Activated T-helper 1 cell treated with anti-CD3 and anti-CD28 coated beads, Interleukin-2, amount 50 U/mL, for 16 hours (primary cell): ENCODE measurements at places on chromosomes 3 and 15.

DNA sequence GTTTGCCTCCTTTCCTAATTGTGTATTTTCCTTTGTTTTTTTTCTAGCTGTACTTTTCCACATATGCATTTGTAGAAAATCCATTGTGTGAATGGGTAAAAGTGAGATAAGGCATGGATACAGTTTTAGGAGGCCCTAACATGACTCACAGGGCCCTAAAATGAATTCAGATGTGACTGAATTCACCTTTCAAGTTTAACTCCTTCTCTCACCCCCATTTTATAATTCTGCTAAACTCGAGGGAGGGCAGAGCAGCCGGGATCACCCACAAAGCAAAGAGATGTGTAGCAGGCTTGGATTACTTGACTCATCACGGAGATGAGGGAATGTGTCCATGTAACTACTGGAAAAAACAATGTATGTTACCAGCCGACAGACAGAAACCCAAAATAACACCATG lies 59.9 kb downstream of the FOXP1 start:
- no peak for DNase-seq

GRCh38 chr15:37619358-37620042 lies 314.9 kb upstream of the TMCO5A start:
- DNase-seq: no peak

GRCh38 chr3:107044677-107045076 lies 332.6 kb upstream of the CCDC54 start:
- DNase-seq: no peak

- no peak for DNase-seq
These were observed 1.5 kb downstream of the IRAK2 start for GRCh38 chr3:10166213-10166604.

DNA sequence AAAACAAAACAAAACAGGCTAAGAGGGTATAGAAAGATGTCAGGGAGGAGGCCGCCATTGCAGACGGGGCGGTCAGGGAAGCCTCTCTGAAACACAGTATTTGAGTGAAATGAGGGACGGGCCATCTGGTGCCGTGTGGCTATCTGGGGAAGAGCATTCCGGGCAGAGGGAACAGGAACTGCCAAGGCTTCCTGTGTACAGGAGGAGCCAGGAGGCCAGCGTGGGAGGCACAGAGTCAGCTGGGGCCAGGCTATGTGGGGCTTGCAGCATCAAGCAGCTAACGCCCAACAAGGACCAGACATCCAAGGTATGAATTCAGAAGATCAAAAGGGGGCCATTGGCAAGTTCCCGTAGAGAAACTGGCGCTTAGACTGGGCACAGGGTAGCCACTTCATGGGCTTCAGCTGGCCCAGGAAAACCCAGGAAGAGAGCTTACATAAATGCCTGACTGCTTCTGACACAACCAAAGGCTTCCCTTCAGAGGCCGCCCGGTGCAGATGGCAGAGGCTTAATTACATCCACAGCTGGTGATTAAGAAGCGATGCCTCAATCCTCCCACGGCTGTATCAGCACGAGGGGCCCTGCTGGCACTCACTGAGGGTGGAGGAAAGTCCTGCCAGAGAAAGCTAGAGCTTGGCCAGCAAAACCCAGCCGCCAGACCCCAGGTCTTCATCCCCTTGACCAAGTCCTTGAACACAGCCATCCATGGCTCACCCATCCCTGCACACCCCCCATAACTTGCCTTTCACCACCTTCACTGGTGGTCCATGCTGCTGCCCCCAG lies 144.9 kb downstream of the MEGF11 start:
- no peak for DNase-seq

- DNase-seq: no peak
These were observed 908.5 kb upstream of the ROBO1 start for GRCh38 chr3:80676261-80676660.

DNA sequence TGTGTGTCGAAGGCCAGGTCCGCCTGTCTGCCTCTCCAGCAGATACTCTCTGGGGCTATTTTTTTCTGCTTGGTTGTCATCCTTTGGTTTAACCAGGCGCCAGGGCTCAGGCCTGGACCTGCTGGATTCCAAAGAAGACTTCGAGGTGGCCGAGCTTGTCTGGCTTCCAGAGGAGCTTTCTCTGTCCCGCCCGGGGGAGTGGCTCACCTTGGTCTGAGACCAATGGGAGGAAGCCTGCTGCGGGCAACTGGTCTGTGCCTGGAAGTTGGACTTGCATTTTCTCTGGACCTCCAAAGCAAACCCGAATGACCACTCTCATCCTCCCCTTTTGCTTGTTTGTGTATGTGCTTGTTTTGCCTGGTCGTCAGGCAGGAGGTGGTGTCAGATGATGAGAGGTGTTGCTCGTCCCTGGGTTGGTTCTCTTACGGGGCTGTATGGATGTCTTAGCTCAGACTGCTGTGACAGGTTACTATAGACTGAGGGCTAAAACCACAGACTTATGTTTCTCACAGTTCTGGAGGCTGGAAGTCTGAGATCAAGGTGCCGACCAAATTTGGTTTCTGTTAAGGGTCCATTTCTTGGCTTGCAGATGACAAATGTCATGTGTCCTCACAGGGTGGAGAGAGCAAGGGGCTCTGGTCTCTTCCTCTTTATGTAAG lies 19.3 kb downstream of the IGF1R start:
- DNase-seq: no peak

DNA sequence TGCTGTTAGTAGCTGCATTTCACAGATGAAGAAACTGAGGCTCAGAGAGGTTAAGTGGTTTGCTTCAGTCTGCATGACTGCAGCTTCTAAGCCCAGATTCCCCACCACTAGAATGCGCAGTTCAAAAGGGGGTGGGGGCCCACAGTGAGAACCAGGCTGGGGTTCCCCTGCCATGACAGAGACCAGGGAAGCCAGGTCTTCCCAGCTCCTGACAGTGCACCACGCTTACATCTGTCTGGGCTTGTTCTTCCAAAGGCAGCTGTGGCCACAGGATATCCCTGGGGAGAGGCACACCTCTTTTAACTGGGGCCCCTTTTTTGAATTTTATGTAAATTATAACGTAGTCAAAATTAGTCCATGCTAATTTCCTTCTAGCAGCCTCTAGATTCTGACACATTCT lies 5.3 kb downstream of the PLEKHO2 start:
- DNase-seq: no peak

DNA sequence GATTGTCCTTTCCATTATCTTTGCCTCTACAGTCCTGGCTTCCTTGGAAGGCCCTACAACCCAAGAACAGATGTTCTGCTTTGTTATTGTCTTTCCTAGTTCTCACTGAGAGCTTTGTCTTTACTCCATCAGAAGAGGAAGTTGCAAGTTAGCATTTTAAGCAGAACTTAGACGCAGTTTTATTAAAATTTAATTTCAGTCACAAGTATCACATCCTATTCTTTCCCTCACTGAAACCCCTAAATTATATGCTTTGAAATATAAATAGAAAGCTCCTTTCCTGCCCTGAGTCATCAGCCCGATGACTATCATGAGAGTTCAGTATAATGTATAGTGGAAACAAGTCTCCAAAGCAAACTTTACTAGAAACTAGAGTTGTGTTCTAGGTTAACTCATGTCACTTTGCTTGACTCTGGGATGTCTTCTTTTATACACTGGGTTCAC lies 291.2 kb upstream of the RBMS3 start:
- DNase-seq: no peak

- DNase-seq: no peak
These were observed 45.8 kb downstream of the SPSB4 start for GRCh38 chr3:141096981-141097380.

DNA sequence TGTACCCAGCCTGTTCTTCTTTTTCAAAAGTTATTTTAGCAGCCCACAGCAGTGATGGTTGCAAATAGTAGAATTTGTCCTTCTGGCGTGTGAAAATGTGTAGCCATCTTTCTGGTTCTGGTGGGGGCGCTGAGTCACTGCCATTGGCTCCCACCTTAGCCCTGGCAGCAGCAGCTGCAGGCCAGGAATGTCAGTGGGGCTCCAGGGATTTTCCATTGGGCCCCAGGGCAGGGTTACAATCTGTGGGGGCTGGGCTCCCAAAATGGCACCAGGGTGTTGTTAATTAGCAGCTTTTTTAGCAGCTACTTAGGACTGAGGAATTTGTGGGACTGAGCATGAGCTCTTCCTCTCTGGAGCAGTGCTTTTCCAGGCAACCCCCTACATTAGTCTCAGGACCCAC lies 38.9 kb downstream of the TOPAZ1 start:
- no peak for DNase-seq

GRCh38 chr15:55916666-55917409 lies 76.6 kb downstream of the NEDD4 start:
- no peak for DNase-seq

- DNase-seq: no peak
These were observed 14.3 kb downstream of the ANKRD28 start for GRCh38 chr3:15783361-15783969.

GRCh38 chr15:92574566-92574965 lies 81.0 kb downstream of the FAM174B start:
- DNase-seq: no peak

GRCh38 chr3:113249111-113249510 lies 37.8 kb downstream of the BOC start:
- DNase-seq: no peak

- no peak for DNase-seq
These were observed 1064.9 kb downstream of the FHIT start for GRCh38 chr3:60186359-60186758.

DNA sequence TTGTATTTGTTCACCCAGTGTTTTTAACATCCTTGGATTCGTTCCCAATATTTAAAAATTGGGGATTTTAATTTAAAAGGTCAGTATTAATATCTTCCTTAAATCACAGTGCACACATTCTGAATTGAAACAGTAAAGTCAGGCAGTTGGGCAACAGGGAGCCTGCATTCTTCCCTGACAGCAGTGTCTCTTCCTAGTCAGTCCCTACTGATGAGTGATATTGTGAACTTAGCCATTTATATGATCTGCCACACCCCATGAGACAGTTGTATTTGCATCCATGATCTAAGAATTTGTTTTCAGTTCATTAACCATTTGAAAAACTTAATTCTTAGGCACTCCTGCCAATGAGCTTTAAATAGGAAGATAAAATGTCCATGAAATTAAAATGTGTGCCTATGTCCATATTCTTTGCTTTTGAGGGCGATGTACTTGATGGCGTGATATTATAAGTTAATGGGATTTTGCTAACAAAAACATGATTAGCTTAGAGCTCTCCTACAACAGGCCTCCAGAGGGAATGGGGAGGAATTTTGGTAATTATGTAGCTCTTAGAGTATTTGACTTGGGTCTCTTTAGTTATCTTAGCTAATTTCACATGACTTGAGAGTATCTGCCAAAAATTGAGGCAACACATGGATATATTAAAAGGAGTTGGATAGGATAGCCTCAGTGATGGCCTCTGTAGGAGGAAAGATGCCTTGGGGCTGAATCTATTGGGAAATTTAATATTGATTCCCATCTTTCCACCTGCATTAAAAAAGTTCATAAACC lies 219.3 kb downstream of the PTPRG start:
- DNase-seq: no peak

- no peak for DNase-seq
These were observed 79.1 kb downstream of the GREM1 start for GRCh38 chr15:32796856-32797255.

DNA sequence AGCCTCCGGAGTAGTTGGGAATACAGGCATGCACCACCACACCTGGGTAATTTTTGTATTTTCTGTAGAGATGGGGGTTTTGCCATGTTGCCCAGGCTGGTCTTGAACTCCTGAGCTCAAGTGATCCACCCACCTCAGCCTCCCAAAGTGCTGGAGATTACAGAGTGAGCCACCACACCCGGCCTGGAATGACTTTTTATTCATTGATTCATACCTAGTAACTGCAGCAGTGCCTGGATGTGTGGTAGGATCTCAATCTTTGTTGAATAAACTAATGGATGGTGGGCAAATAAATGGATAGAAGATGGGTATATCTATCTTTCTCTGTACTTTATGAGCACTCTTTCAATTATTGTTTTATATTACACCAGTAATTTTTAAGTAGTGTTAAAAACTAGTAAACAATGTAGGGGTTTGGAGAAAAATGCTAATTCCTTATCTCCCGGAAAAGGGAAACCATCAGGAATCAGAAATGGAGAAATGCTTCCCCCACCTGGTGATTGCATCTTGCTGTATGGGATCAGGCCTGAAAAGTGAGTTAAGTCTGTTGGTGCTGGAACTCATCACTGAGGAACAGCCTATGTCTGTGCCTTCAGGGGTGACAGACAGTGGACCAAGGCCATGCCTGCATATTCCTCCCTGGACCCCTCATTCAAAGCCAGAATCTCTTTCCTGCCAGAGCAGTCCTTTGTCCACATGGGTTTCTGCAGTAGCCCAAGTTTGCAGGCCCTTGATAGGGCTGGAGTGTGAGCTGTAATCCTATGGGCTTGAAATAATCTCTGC lies 161.0 kb upstream of the CTDSPL start:
- DNase-seq: no peak

DNA sequence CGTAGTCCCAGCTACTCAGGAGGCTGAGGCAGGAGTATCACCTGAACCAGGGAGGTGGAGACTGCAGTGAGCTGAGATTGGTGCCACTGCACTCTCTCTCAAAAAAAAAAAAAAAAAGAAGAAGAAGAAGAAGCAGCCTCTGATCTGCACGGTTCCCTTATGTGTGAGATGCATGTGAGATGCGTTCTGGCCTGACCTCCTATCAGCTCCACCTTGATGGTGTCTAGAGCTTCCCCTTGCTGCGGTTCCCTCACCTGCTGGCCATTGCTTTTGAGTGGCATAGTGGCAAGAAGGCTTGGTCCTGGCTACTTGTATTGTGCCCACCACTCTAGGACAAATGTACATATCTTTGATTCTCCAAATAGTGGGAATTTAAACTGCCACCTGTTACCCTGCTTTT lies 49.4 kb upstream of the CFAP161 start:
- no peak for DNase-seq

DNA sequence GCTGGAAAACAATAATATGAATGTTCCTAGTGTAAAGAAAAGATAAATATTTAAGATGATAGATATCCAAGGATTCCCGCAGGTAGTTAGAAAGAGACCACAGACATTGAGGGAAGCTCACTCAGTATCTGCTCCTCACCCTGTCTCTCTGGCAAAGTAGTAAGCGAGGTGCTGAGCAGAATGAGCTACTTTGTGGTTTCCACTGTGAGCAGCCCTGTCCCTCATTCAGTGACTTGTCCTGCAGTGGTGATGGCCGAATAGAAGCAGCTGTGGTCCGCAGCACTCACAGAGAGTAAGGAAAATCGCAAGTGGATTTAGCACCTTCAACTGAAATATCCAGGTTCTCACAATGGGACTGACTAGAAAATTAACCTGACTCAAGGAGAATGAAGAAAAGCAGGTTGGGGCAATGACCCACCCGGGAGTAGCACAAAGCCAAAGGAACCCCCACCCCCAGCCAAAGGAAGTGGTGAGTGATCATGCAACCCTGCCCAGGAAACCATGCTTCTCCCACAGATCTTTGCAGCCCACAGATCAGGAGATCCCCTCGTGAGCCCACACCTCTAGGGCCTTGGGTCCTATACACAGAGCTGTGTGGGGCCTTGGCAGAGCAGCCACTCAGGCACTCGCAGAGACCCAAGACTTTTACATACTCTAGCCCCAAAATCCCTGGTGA lies 21.8 kb upstream of the SLC25A38 start:
- no peak for DNase-seq

GRCh38 chr3:104102386-104102785 lies 1264.3 kb upstream of the ALCAM start:
- no peak for DNase-seq

- no peak for DNase-seq
These were observed 36.8 kb upstream of the FRMD5 start for GRCh38 chr15:44231842-44232241.
